ENCODE measurements at places on chromosomes 2 and 18.

DNA sequence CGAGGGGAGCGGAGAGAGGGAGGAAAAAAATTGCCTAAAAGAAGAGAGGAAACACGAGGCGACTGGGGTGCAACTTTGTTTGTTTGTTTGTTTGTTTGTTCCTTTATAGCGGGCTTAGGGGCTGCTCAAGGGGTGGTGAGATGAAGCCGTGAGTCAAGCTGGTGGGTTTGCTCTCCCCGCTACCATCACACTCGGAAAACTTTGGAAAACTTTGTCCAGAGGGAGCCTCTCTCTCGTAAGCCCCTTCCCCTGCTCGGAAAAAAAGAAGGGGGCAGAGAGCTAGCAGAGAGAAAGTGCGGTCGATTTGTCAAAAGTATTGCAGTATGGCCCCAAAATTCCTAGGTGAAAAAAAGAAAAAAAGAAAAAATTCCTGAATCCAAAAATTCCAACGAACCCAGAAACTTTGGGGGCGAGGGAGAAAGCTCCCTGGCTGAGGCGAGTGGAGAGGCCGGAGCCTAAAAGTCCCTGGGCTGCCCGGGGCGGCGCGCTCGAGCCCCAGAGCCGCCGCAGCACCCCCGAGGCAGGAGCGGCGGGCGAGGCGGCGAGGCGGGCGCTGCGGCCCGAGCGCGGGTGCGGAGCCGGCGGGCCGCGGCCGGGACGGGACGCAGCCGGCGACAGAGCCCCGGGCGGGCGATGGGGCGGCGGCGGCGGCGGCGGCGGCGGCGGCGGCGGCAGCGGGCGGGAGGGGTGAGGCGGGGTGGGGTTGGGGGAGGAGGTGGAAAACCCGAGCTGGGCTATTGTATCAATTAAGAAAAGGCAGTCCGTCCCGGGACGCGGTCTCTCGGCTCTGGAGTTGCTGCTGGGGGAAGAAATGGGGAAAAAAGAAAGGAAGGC lies 558 bp upstream of the CYP26B1 start:
- no peak for DNase-seq

GRCh38 chr2:42296226-42296625 lies 64.8 kb downstream of the COX7A2L start:
- no peak for DNase-seq

DNA sequence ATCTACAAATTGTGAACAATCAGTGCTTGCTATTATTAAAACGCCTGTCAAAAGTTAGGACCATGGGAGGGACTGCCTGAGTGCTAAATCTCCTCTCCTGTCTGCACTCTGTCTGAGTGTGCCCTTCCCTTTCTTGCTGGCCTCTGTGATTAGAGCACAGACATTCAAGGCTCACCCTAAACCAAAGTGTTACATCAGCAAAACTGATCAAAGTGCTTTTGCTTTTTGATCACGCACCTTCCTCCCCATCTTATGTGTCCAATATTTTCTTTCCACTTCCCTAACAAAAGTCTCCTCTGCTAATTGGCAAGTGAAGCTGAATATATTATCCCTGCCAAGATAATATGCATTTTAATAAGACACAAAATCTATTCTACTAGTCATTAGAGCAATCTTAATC lies 30.5 kb upstream of the DNAJC10 start:
- DNase-seq, result no peak

DNA sequence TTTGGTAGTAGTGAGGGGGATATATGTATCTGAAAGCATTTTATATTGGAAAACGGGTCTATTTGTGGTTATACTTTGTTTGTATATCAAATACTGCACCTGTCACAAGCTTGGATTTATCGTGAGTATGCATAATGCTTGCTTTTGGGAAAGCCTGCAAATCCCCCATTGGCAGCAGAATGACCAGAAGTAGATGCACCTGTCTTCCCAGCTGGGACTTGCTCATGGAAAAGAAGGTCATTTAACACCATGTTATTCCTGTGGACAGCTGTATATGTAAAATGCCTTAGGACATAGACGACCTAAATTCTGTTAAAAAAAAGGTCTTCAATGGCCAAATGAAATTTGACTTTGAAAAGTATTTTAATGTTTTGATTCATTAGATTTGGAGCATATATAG lies 599.4 kb downstream of the XIRP2 start:
- no peak for DNase-seq

DNA sequence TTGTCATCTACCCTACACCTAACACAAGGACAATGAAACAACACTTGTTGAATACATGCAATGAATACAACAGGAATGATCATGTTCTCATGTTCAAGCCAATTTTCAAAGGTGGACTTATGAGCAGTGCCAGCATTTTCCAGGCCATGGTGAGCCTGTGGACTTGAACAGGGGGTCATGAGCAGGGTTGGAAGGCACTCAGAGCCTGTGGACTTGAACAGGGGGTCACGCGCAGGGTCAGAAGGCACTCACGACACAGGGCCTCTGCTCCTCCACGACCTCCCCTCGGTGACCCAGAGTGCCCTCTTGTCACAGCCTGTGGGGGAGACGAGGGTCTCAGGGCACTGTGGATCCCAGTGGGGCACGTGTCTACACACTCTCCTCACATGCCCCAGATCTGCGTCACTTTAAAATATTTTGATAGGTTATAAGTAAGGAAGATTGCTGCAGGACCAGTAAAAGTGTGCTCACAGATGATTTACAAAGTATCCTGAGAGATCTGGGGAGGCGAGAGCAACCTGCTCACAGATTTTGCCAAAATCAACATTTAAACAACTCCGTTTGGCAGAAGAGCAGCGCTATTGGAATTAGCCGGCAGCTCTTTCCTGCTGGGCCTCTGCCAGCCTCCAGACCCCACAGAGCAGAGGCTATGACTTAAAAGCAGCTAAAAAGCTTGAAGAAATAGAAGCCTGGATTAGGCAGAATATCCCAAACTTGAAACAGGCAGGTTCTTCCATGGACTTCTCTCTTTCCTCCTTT lies 121.9 kb downstream of the TMEM18 start:
- DNase-seq, result peak; percentile 15

- no peak for DNase-seq
Measured at GRCh38 chr2:113000436-113000835, 4.8 kb upstream of the IL36A start.

- peak; percentile 53 for DNase-seq
Measured at GRCh38 chr2:167756446-167756845, 490.9 kb downstream of the STK39 start.

DNA sequence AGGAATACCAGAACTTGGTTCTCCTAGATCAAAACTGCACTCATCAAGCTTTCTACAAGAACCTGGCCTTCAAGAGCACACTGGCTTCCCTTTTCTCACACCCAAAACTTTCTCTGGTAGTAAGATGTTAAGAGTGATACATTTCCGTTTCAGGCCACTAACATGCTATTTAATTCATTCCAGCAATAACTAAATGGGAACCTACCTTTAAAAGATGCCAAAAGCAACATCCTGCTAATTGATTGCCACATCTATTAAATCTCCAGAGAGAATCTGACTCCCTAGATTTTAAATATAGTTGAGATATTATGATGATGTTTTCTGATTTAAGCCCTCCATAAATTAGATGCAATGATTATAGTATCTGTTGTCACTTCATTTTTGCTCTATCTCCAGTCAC lies 71.6 kb downstream of the KCTD18 start:
- no peak for DNase-seq

DNA sequence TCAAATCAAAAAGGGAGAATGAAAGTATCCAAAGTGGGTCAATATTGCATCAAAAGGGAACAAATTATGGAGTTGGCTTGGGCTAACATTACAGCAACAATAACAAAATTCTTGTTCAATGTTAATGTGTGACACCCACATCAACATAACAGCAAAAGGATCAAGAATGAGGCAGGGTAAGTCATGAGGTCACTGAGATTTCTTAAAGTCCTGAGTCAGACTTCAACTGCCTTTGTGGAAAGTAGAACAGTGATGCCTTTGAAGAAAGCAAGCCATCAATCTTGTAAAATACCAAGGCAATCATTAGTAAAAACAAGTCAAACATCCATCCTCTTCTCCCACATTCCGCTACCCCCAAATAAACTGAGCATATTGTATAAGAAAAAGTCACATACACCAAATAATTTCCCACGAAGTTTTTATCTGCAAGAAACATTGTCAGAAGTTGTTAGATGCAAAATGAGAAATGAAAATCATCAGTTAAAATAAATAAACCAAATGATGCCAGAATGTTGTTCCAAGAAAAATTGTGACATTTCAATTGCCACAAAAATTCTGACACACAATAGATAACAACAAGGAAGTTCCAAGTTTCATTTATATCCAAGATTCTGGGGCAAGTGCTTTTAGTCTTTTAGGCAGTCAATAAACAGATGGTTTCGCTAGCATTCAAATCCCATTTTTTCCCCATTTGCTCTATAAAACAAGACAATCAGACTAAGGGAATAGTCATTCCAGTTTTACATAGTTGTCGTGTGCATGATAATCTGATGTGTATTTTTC lies 216.1 kb upstream of the SETBP1 start:
- peak; percentile 25 for DNase-seq

GRCh38 chr2:5921081-5921642 lies 229.0 kb downstream of the SOX11 start:
- no peak for DNase-seq

DNA sequence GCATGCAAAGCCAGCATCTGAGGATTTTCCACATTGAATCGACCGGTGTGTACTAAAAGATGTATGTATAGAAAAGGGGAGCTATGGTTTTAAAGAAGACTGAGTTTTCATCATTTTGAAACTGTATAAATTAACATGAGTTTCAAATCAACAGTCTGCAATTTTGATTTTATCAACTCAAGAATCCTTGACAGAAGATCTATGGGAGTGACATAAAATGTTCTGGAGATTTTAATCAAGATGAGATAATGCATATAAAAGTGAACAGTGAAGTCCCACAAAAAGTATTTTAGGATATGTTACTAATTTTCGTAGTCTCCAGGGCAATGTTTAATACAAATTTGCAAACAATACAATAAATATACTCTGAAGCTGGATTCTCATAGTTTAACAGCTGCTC lies 24.0 kb upstream of the CERS6 start:
- DNase-seq, result no peak

DNA sequence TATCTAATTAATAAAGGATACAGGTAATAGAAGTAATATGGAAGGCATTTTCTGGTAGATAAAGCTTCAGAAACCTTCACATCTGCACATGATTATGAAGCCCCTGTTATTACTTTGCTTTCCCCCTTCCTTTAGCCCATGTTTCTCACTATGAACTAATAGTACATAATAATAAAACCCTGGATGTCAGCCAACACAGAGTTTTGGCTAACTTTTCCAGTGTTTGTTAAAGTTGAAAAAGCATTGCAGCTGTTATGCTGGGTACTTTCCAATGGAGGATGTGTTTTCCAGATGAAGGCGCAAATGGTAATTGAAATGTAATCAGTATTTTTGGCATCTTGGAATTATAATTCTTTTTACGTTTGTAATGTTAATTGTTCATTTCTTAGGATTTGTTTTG lies 43.5 kb downstream of the SPTBN1 start:
- DNase-seq, result no peak

- DNase-seq, result no peak
Measured at GRCh38 chr2:13779996-13780395, 852.5 kb upstream of the LRATD1 start.

- no peak for DNase-seq
Measured at GRCh38 chr2:151855111-151855510, 26.9 kb upstream of the ARL5A start.

DNA sequence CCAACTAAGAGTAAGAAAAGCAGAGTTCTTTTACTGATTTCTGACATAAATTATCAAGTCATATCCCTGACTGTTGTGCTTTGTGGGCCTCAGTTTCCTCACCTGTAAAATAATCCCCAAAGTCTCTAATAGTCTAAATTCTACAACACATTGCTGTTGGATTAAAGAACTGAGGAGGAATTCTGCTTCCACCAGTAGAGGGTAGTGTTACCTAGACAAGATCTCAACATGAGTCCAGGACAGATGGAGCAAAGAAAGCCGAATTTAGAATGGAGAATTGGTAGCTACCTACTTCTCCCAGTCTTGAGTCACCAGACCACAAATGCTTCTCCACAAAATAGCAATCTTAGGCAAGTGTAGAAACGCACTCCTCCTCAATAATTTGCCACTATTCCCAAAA lies 462.5 kb upstream of the FSHR start:
- DNase-seq, result peak; percentile 3

GRCh38 chr2:12057436-12058166 lies 311.2 kb downstream of the LPIN1 start:
- peak; percentile 76 for DNase-seq

GRCh38 chr2:439077-439476 lies 151.2 kb upstream of the ALKAL2 start:
- no peak for DNase-seq

DNA sequence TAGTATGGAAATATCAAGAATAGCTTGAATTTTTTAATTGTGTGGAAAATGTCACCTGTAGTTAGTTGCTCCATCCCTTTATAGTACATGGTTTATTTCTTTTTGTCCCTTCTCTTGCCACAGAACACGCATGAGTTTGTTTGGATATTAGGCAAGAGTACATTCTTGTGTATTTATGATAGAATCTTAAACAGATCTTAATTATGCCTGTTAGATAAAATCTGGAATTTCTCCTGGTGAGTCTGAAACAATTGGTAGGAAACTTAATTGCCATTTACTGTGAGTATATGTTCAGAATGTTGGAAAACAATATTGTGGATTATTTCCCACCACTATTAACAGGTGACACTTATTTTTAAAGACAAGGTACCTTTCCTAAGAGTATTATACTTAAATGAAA lies 30.2 kb upstream of the CABYR start:
- DNase-seq, result no peak

GRCh38 chr18:49023271-49023937 lies 72.6 kb upstream of the SMAD7 start:
- DNase-seq, result no peak

- no peak for DNase-seq
Measured at GRCh38 chr2:198762441-198762840, 695.3 kb downstream of the SATB2 start.

DNA sequence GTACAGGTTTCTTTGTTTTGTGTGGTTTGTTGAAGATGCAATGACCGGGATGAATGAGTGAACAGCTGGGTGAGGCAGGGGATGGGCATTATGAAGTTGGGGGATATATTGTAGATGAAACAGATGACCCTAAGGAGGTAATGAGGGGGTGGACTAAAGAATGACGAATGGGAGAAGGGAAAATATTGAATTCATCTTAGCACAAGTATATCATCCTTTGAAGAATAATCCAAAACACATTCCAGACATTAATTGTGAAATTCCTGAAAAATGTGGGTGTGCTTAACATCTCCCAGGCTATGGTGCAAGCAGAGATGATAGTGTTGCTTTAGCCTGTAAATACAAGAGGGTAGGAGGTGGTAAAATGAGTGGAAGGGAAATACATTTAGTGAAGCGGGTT lies 5.8 kb downstream of the CRIM1 start:
- no peak for DNase-seq

DNA sequence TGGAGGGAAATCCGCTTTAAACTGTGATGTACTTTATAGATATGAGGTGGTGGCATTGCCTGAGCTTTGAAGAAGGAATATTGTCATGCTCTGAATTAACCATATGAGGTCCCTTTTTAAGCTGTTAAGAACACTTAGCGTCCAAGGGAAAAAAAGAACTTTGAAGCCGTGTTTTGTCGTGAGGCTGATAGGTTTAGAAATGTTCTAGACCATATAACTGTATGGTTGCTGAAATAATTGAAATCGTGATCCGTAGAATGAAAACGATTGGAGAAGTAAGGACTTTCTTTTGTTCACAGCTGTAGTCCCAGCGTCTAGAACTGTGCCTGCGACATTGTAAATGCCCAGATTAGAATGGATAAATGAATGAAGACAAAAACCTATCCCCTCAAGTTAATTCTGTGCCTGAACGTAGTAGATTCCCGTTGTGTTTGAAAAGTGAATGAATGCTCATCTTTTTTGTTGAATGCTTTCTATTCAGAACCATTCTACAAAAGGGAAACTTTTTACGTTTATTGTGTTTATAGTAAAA lies 1.5 kb downstream of the SMCHD1 start:
- peak; percentile 24 for DNase-seq

- peak; percentile 98 for DNase-seq
Measured at GRCh38 chr2:55992455-55992854, 68.9 kb upstream of the EFEMP1 start.

Data from astrocyte of the spinal cord (primary cell).